HFFc6 (cell line): ENCODE measurements at places on chromosomes 2 and 18.
A peak's percentile ranks its signal among the peaks of the same experiment; 100 is the strongest.

- DNase-seq, result no peak
Measured at GRCh38 chr2:41736586-41736985, 311.2 kb upstream of the PKDCC start.

DNA sequence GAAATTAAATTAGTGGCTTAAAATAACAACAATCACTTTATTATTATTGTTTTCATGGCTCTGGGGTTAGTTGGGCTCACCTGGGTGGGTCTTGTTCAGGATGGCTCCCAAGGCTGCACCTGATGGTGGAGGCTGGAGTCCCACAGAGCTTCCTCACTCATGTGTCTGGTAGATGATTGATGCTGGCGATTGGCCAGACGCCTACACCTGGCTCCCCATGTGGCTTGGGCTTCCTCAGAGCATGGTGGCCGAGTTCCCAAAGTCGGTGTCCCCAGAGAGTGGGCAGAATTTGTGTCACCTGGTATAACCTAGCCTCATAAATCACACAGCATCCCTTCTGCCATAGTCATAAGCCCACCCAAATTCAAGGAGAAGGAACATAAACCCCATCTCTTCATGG lies 18.2 kb downstream of the DBI start:
- DNase-seq, result no peak

DNA sequence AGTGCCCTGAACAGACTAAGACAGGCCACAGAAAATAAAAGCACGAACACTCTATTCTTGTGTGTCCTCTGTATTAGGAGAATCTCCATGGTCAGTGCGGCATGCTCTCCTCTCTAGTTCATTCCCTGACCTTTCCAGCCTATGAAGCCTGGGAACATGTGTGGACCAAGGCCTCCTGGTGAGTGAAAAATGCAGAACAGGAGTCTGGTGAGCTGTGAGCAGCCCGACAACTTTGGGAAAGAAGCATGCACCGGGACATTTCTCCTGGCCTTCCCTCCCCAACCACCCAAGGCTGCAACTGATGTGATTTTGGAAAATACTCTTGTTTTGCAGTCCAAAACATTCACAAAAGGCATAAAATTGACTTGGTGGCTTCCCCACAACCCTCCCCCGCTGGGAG lies 878.3 kb upstream of the ID2 start:
- no peak for DNase-seq

- DNase-seq, result no peak
Measured at GRCh38 chr2:171238946-171239345, 78.3 kb upstream of the TLK1 start.

DNA sequence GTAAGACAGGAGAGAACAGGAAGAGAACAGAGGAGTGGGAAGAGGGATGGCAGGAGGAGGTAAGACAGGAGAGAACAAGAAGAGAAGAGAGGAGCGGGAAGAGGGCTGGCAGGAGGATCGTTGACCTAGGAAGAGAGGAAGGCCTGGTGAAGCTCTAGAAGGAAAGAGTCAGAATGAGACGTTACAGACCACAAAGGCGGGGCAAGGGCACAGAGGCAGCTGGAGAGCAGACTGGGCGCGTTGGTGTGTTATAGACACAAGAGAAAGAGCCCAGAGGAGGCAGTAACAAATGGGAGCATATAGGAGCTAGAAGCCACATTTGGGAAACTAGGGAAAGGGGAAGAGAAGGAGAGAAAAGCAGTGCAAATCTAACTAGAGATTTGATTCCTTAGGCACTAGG lies 26.6 kb downstream of the PTRHD1 start:
- DNase-seq, result no peak

- peak; percentile 23 for DNase-seq
Measured at GRCh38 chr2:217691920-217692666, 310.7 kb downstream of the TNS1 start.

DNA sequence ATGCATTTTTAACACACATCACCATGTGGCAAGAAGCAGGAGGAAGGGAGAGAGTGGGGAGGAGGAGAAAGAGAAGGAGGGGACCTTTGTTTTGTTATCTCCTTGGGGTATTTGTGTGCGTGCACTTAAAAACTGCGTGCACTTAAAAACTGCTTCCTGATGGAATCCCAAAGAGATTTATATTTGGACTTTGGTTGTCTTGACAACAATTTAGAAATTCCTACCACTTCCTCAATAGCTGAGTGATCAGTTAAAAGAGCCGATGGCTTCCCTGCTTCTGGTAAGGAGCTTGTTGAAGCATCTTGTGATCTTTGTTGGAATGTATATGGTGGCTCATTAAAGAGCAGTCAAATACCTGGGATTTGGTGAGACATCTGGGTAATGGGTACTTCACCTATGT lies 4.5 kb downstream of the RAB31 start:
- no peak for DNase-seq

GRCh38 chr2:98464772-98465310 lies 20.2 kb downstream of the INPP4A start:
- DNase-seq, result no peak

GRCh38 chr2:126307740-126308139 lies 348.2 kb upstream of the GYPC start:
- no peak for DNase-seq

DNA sequence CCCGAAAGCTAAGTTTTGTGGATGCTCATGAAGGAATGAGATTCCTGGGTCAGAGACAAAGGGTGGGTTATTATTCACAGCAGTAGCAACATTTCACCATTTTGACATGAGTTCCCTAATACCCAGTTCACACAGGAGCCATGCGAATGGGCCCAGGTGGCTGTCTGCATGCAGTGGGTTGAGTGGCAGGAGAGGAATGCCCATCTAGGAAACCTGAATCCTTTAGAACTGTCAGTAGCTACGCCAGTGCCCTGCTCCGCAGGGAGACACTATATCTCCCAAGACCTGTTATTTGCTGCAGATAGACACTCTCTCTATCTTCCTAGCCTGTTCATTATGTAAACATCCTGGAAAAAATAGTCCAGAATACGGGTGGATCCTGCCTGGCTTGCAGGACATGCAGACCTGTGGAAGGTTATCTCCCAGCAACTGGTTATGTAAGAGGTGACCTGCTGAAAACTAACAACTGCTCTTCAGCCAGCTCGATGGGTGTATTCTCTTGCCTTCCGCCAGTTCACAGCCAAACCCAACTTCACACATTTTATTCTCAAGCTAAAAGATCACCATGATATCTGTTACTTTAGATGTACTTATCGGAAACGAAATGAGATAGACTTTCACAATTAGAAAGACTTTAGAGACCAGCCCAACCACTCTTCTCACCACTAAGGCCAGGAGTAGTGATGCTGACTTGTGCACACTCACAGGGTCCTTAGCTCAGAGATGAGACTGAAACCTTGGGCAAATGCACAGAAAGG lies 59.1 kb downstream of the MBP start:
- no peak for DNase-seq

- peak; percentile 44 for DNase-seq
Measured at GRCh38 chr18:43587538-43588153, 310.4 kb upstream of the SYT4 start.

- DNase-seq, result peak; percentile 13
Measured at GRCh38 chr2:55883357-55883756, 40.2 kb downstream of the EFEMP1 start.

DNA sequence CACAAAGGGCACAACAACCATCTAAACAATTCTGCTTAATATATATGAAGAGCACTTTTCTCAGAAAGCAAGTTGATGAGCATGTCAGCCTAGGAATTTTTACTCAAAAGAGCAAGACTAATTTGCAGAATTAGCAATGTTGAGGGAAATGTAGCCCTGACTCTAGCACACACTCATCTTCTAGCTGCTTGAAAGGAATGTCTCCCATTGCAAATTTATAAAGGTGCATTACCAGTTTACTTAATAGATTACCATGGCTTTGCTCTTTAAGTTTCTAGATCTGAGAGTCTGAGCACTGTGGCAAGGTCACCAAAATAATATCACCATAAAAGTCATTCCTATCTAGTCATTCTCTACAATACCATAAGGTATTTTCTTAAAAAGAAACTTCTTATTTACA lies 40.8 kb downstream of the USP40 start:
- DNase-seq, result no peak

GRCh38 chr18:54257015-54257414 lies 12.3 kb upstream of the POLI start:
- DNase-seq, result no peak

DNA sequence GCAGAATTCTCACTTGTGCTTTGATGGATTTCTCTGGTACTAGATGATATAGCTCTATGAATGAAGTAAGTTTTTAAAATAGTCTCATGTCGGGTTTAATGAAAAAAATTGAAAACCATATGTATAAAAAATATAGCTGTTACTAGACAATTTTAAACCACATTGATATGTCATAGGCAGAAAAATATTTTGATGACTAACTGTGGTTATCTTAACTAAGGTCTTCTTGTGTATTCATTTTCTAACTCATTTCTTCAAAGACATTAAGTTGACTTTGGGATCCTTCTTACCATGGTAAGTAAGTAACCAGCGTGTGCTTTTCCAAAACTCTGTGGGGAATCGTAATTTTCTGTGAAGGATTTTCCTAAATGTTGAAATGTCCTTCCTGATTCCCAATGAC lies 160.9 kb upstream of the COL3A1 start:
- DNase-seq, result peak; percentile 30

DNA sequence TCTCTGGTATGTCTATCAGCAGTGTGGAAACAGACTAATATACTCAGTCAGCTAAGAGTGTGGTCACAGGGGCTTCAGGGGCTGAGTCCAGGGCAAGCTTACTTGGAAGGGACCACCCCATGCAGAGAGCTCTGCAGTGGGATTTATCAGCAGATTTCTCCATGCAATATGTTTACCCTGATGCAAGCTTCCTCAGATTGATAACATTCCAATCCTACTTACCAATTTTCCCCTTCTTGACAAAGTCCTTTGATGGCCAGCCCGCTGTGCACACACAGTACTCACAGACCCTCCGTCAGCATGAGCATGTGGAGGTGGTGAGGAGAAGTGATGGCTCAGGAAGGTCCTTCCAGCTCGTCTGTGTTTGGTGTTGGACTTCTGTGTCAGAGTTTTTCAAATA lies 51.8 kb downstream of the SH3RF3 start:
- no peak for DNase-seq
